ENCODE measurements at places on chromosomes 11 and 22.
A peak's percentile ranks its signal among the peaks of the same experiment; 100 is the strongest.

GRCh38 chr11:114604179-114604813 lies 8.7 kb upstream of the NXPE4 start:
- no peak for DNase-seq

DNA sequence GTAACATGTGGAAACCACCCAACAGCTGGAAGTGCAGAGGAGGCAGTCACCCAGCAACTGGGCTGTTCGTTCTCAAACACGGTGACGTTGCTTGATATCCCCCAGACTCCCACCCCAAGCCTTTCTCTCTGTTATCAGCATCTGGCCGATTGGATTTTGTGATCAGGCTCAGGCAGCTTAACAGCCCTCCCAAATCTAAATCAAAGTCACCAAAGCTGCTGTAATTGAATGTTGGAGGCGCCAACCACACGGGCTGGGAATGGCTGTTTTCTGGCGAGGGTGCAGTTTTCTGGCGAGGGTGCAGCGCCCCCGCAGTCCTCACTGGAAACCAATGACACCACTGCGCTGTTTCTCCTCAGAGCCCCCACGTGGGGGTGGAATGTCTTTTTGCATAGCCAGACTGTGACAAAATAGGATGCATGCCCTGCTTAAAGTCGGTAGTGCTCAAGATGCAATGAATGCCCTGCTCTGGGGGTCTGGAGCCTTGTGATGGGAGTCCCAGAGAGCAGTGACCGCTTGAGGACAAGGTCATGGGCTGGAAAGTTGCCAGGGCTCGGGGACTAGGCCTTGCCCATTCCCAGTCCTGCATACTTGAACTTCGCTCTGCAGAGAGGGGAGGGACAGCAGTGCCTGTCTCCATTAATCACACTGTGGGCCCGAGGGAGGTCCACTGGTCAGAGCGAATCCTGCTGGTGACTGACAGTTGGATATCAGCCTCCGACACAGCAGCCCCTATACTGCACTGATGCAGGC lies 105.3 kb downstream of the MORC2 start:
- no peak for DNase-seq

DNA sequence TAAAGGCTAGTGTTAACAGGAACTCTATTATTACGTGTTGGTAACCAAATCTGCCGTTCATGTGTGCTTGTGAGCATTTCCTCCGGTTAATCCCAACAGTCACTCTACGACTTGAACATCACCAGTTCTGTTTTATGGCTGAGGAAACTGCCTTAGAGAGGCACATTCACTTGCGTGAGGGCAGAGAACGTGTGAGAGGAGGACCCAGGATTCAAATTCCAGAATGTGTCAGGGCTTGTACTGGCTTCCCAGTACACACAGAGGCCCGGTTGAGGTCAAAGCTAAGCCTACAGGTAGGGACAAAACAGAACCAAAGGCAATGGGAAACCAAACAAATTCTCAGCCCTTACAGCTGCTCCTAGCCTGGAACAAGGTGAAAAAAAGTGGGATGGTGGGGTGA lies 66.9 kb upstream of the TENM4 start:
- DNase-seq: no peak

- DNase-seq: peak; percentile 23
Measured at GRCh38 chr11:111334532-111335502, 36.5 kb downstream of the POU2AF3 start.

DNA sequence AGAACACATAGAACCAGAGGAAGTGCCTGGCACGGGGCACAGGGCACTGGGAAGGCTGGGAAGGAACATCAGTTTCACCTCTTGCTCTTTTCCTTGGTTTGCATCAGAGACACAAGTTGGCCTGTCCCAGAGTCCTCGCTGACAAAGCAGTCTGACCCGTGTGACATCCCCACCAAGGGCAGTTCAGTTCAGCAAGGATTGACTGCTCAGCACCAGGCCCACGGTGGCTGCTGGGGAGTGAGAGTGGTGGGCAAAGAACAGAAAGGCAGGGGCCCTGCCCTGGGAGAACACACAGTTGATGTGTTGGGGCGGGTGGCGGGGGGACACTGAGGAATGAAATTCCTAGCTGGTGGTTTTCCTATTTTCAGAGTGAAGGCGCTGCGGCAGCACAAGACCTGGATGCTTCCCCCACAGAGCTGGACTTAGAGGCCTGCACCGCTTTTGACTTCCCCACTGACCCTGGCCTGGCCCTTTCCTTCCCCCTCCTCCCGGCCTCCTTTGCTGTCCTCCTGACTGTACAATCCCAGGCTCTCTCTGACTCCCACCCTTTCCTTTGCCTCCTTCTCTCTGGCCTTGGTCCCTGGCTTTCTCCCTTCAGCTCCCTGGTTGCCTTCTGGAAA lies 2.2 kb upstream of the TMPRSS13 start:
- no peak for DNase-seq

DNA sequence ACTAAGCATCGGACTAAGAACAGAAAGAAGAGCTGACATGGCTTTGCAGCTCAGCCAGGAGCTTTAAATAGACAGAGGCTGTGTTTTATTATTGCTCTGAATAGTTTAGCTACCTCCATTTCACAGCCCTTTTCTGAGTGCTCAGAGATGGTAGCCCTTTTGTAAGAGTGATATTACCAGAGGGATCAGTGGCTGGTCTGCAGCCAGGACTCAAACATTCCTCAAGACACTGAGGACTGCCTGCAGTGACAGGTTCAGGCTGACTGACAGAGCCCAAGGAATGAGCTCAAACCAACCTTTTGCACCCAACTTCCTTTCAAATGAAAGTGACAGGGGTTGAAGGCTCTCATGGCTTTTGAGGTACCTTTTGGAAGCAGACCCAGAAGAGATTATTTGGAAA lies 189.0 kb downstream of the DDX10 start:
- DNase-seq: no peak

- DNase-seq: no peak
Measured at GRCh38 chr11:108538022-108538424, 39.8 kb upstream of the POGLUT3 start.

DNA sequence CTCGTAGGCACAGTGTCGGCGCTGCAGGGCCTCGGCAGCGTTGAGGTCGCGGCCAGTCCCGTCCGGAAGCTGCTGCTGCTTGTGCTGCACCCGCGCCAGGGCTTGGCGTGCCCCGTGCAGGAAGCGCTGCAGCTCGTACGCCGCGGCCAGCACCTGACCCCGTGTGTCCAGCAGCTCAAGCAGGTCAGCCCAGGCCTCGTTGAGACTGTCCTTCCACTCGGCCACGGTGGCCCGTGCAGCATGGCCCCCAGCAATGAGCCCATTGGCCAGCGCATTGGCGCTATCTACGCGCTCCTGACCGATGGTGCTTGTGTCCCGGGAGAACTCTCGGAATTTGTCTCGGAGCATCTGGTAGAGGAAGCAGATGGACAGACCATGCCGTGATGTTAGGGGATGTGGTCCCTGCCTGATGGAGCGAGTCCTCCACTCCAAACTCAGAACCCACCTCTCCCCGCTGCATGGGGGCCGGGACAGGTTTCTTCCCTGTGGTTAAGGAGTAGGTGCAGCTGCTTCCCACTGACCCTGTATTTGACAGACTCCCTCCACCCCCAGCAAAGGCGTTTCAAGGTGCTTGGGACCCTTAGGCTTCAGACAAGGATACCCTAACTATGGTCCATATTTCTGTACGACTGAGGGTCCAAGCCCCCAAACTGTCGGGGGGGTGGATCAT lies 13.8 kb upstream of the RBM4B start:
- DNase-seq: no peak

All from DMS 273 treated with DMSO at 0.1 percent for 48 hours (cell line).